ENCODE measurements at places on chromosomes 2 and 18.

DNA sequence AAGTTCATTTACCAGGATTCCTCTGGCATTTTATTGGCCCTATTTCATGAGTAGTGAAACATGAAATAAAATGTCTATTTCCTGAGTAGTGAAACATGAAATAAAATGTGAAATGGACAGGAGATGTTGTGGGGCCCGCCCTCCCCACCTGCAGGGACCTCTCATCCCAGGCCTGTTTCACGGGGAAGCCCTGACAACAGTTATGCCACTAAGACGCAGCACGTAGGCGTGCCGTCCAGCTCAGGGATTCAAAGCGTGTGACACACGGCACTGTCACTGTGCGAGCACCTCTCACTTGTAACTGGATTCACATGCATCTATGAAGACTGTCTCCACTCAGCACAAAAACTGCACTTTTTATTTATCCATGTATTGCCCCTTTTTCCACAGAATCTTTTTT is 83.4 kb upstream of the SNTG2 start:
- DNase-seq, result no peak

DNA sequence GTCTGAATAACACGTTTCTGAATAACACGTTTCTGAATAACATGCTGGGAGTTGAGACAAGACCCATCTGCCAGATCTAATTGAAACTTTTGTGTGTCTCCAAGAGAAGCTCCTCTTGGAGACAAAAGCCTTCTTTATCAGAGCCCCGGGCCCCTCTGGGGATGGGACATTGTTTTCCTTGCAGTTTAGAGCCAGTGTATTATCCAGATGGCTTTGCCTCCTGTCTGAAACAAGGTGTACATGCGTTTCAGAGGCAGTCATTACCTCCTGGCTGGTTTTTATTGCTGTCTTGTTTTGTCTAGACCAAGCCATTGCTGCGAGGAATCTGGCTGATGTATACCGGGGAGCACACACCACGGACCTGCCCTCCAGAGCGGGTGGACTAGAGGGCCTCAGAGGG is 7.8 kb downstream of the FOSL2 start:
- DNase-seq, result no peak

DNA sequence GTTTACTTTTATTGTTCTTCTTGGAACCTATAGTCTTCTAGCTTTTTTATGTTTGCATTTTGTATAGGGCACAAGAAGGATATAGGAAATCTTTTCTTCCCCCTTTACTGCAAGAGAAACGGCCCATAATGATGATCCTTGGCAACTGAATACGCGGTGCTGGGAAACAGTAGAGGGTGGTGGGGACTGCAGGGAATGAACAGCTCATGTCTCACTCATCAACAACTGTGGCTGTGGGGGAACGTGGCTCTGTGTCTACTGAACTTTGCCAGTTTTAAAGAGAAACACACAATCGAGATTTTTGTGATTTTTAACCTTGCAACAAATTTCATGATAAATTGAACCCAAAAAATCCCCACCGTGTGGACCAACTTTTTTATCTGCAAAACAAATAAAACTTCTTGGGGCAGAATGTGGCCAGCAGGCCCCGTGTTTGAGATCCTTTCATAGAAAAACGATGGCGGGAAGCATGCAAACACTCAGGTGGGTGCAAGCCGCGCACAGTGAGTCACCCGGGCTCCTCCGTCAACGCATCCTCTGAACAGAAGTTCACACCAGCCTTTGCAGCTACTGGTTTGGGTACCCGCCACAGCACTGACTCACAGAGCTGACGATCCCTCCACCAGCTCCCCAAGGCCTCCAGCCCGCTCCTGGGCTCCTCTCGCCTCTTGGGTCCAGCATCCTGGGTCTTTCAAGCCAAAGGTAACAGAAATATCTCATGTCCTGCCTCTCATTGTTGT is 149.3 kb downstream of the COL6A3 start:
- no peak for DNase-seq

- DNase-seq, result no peak
Observed at GRCh38 chr2:15399241-15399640, 161.9 kb downstream of the NBAS start.

GRCh38 chr2:4135765-4136164 is 432.4 kb downstream of the DCDC2C start:
- no peak for DNase-seq

DNA sequence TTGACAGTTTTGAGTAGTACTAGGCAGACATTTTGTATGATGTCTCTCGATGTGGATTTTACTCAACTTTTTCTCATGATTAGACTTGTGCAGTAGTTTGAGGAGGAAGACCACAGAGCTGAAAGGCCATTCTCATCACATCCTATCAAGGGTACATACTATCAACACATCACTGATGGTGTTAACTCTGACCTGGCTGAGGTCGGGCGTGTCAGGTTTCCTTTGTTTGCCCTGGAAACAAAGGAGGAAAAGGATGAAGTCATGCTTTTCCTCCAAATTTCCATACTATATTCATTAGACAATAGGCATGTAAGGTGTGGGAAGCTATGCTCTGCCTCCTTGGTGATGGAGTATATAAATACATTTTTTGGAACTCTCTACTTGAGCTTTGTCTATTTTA is 211.1 kb downstream of the DSEL start:
- DNase-seq, result no peak

DNA sequence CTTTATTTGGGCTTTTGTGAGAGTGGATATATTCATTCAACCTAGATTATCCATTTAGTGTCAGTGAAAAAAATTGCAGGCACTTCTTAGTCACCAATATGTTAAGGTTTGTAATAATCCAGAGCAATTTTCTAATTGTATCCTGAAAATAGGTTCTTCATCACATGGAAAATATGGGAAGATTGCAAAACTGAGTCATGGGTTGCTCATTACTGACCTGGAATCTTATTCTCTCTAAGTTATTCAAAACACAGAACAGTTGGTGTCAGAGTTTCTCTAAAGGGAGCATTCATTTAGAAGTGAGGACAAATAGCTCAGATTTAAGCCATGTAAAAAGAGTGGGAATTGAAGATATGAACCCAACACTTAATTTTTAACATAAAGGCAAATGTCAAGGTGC is 181.3 kb downstream of the IKZF2 start:
- no peak for DNase-seq

DNA sequence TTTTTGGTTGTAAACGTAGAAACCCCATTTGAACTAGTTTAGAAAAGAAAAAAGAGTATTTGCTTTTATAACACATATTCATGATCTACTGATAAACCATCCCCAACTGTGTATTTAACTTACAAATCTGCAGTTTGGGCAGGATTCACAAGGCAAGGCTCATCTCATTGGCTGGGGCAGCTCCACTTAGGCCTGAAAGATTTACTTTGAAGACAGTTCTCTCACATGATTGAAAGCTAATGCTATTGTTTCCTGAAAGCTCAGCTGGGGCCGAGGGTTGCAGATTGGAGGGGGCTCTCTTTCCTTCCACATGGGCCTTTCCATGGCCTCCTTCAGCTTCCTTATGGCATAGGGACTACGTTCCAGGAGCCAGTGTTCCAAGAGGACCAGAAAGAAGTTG is 47.4 kb downstream of the ARHGAP15 start:
- DNase-seq, result no peak

GRCh38 chr18:79520478-79521390 is 125.0 kb downstream of the NFATC1 start:
- DNase-seq, result no peak

DNA sequence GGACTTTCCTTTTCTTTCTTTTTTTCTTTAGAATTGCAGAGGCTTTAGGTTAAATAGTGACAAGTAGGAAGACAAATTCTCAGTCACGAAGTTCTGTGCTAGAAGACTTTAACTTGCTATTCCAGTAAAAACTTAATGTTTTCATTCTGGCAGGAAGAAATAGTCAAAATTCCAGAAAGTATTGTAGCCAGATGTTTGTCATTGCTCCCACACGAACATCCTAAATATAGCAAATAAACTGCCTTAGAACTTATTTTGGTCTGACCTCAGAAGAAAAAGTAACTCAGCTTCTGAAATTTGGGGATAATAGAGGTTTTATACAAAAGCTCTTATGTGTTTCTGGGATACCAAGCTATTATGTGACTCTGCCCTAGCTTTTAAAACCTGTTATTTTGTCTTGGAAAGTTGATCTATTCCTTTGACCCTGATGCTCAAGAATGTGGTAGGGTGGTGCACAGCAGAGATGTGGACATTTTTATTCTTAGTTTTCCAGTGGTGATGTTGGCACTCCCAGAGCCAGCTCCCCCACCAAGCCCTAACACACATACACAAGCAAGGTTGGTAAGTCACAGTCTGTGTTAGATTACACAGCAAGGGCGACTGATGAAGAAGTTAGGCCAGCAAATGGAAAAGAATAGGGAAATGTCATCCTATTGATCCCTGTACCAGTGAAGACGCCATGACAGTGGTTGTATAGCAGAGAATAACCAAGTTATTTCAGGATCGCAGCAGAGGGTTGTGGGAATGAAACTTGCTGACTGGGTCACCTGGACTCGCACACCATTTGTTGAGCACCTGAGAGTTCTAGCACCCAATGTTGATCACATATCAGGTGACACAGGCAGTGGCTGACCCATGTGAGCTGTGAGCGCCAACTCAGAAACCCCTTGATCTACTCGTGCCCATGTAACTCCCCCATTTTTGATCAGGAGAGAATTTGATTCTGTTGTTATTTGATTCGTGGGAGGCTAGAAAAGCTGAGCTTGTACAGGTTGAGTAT is 23.7 kb downstream of the FARP2 start:
- DNase-seq, result no peak

DNA sequence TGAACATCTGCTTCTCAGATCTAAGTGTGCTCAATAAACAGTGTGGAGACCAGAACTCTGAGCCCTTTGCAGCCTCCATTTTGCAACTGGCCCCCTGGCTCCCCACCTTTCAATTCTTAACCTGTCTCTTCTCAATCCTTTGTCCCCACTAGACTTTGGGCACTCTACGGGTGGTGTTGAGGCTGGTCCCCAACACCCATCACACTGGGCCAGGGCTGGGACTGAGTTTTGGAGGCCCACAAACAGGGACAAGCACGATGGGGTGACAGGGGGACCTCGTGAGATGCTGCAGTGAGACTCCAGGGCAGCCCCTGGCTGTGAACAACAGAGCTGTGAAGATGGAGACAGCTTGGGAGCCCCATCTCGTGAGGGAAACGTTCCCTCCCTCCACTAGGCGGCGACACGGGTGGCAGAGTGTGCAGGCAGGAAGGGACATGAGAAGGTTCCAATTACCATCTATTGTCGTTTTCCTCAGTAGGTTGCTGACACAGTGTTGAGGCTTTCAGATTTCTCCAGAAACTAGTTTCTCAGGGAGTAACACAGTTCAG is 1.2 kb downstream of the ANKMY1 start:
- no peak for DNase-seq

DNA sequence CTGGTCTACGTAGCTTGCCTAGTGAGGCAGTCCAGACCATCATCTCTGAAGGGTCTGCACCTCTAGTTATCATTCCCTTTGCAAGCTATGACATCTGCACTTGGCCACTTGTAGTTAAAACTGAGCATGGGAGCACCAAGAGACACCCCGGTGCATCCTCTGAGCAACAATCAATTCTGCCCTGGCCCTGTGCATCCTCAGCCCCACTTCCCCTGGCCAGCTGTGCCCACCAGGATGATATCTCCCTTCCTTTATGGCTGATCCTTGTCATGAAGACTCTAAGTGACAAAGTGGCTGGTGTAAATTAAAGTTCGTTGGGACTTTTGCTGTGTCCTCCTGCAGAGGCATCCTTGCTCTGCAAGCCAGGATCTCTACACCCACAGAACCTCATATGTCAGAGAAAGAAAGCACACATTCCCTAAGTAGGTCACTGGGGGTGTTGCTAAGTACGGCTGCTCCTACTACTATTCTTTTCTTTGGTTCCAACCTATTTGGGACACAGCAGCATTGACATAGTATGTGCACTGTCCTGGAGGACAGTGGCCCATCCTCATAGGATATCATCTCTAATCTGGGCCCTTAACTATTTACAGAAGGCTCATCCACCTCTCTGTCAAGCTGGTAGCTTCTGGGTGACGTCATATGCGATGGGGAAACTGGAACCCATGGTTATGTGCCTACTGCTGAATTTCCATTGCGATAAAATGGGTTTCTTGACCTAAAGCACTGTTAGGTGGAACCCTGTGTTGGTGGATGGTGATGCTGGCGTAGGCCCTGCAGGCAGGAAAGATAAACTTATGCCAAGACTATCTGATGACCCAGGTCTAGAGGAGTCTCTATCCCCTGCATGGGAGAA is 384.3 kb upstream of the ID2 start:
- no peak for DNase-seq

DNA sequence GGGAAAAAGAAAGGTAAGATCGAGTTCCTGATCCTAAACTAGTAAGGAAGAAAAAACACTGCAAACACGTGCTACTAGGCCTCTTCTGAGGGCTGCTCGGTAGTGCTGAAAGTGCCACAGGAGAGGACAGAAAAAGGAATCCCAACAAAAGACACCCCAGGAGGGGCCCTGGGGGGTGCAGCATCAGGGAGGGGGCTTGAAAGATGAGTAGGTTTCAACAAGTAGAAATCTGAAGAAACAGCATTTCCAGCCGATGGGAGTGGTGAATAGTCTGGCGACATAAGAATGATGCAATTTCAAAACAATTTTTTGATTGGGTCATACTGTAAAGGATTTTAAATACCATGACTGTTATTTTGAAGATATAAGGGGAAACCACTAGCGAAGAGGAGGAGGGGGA is 98.6 kb downstream of the NOL10 start:
- DNase-seq, result no peak
